Mucosa of gallbladder (tissue), 1 donor: ENCODE measurements at places on chromosomes 16 and 17. TPM values are rescaled to one million over a fixed set of nuclear protein-coding genes. Genes with fewer than 3 reads are reported as not detected.

GRCh38 chr16:69324013-69324531 is 6.3 kb downstream of the PDF start:
- peak; percentile 70 for DNase-seq

- no peak for DNase-seq
Observed at GRCh38 chr16:11497851-11498289, 88.8 kb downstream of the LITAF start.

DNA sequence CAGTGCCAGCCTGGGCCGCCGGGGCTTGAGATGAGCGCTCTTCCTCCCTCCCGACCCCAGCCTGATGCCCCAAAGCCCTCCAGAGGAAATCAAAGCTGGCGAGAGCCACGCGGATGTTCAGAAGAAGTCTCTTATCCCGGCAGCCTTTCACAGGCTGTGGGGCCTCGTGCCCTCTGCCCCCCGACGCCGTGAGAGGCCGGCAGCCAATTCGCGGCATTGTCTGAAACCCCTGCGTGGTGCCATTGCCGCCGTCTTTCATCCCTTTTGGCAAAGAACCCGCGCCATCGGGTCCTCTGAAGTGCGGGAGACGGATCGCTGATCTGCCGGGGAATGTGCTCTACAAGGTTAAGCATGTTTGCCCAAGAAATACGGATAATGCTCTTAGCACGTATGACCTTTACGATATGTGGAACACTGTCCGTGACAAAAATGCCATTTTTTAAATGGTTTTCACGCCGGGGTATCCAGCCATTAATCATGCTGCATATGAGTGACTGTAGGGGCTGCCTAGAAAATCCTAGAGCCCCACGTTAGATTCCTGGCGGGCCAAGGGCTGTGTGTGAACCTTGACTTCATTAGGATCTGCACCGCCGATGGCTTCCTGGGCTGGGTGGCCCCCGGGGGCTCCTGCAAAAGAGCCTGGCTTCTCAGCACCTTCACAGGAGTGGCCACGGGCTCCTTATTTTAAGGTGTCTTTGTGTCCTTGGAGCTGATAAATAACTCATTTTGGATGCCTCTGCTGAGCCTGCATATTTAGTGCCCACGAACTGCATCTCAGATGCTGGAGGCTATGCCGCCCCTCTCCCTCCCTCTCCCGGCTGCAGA is 165.1 kb upstream of the TNRC6C start:
- DNase-seq = no peak

DNA sequence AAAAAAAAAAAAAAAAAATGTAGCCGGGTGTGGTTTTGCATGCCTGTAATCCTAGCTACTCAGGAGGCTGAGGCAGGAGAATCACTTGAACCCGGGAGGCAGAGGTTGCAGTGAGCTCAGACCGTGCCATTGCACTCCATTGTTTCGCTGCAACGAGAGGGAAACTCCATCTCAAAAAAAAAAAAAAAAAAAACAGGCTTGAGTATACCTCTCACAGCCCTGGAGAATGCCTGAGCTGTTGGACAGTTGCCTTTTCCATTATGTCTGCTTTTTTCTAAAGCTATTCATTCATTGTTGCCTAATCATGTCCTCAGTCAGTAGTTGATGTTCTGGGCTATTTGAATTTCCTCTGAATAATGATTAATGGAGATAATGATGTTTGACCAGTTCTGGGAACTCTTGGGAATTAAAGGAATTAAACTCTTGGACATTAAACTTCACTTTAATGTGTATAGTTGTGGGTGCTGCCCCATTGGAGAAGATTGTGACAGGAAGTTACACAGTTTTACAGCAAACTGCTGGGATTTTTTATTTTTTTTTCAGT is 11.8 kb downstream of the HMOX2 start:
- DNase-seq = peak; percentile 38

DNA sequence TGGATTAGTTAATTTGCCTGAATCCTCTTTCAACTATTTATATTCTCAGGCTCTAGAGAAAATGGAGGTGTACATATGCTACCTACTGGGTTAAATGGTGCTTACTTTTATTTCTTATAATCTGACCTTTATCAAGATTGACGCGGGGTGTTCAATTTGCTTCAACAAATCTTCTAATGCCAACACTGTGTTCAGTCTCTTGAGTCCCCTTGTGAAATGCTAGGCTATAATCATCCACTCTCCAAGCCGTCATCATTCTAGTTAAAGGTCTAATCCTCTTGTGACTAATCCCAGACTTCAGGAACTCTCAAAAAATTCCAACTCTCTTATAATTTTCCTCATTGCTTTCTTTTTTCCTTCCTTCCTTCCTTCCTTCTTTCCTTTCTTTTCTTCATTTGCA is 1396.2 kb downstream of the CDH8 start:
- no peak for DNase-seq

DNA sequence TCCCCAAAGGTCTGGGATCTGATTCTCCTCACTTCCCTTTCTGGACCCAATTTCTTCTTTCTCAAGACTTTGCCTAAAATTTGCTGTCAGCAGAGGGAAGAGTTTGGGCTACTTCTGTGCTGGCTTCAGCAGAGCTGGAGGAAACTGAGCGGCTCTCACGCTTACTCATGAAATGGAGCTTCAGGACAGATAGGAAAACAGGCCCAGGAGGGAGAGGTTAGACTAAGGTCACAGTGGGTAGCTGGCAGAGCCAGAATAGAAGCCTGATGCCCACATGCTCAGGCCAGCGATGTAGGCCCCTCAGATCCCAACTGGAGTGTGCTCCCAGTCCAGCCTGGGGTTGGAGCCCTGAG is 593 bp downstream of the SLC38A7 start:
- no peak for DNase-seq

DNA sequence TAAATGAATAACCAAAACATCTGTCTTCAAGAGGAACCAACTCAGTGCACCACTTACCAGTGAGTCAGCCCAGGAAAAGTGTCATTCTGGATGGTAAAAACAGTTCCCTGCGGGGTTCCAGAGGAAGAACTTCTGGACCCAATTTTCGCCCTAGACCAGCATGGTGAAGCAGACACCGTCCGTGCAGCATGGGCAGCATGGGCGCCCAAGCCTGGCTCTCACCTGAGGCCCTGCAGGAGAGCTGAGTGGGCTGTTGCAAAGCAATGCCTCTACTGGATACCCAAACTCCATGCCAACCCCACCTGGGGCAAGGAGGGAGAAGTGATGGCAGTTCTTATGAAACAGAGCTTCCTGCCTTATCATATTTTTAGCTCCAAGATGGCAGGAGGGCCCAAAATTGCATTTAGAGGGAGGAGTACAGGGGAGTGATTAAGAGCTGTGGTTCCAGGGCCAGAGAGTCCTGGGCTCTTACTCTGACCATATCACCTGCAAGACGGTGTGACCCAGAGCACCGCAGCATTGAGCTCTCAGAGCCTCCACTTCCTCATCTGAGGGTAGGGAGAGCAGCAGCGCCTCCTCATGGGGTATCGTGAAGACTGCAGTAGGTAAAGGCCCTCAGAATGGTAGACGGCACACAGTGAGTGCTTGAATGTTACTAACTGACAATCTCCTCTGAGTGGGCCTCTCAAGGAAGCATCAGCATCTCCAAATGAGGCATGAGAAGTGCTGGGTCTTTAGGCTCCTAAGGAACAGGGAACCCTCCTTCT is 16.6 kb upstream of the INPP5K start:
- DNase-seq = no peak

DNA sequence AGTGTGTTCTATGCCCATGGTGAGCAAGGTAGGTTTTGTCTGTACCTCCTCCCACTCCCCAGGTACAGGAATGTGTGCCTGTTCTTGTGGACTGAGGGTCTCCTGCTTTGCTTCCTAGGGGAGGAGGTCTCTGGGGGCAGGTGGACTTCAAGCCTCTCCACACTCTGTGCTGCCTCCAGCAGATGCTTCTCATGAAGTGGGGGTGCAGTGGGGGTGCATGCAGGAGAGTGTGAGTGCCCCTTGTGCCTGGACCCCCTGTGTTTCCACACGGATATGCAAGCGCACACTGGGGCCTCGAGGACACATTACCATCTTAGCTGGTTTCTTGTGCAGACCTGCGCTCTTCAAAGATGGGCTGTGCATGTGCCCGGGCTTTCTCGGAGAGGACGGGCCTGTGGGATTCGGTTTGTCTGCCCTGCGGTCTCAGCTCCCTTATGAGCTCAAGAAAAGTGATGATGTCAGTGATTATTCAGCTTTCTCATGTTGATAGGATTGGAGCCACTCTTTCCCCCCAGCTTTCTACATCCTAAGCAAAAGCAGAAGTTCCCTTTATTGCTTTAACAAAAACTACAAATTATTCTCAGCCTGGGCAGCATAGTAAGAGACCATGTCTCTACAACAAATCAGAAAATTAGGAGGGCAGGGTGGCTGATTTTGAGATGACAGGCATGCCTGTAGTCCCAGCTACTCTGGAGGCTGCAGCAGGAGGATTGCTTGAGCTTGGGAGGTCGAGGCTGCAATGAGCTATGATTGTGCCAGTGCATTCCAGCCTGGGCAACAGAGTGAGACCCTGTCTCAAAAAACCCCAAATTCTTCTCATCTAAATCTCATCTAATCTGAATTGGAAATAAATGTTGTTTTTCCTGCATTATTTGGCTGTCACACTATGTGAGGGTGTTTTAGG is 86.8 kb downstream of the RPTOR start:
- no peak for DNase-seq

Gene CD300E
- 0.35 TPM for total RNA-seq

Gene KARS1
- total RNA-seq = 80.6 TPM

Gene PSMB3
- 119 TPM for total RNA-seq

Gene ARL4D
- 16.4 TPM for total RNA-seq
